Stimulated activated CD4-positive, alpha-beta T cell treated with anti-CD3 and anti-CD28 coated beads, TNF-alpha, amount 100 ng/mL, for 48 hours (primary cell): ENCODE measurements at places on chromosomes 7 and 10.

DNA sequence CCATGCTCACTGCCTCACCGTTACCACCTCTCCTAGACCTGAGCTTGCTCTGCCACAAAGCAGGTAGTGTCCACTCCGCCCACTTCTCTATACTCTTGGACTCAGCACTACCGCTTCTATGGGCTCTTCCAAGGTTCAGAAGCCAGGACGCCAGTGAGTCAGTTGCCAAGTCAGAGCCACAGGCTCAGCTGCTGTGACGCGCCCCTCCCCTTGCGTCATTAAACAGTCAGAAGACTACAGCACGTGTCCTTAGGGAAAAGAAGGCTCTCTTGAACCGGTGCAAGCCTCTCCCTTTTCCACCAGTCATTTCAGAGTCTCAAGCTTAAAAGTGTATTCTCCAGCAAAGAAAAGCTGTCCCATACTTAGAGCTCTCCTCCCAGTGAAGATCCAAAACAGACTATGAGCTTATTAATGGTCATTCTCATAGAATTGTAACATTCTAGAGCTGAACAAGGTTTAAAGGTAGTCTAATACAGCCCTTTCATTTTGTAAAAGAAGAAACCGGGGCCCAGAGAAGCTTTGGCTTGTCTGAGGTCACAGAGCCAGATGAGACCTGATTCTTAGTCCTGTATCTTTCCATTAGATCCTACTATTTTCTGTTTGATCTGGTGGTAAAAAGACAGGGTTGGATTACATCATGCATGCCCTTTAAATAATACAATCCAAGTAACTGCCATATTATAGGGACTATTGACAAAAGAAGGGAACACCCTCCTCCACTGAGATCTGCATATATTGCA, 40.9 kb upstream of the MET start:
- DNase-seq: no peak

DNA sequence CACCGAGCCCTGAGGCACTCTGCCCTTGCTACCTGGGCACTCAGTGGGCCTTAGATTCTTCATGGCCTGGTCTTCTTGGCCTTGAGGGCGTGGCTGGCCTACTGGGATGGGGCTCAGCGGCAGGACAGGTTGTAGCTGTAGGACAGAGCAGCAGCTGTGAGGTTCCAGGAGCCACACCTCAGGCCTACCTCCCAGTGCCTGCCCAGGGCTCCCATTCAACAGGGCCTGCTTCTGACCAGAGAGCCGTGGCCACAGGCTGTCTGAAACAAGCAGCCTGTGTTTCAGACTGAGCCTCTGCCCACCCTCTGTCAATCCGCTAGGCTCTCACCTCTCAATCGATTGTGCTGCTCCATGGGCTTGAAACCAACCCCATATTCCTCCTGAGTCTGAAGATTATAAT, 928.0 kb upstream of the ZNF722 start:
- no peak for DNase-seq

- DNase-seq: no peak
Measured at GRCh38 chr10:90407131-90407530, 450.7 kb downstream of the HTR7 start.

- DNase-seq: no peak
Measured at GRCh38 chr7:140069298-140069949, 6.7 kb upstream of the PARP12 start.

GRCh38 chr7:36181668-36182067, 28.6 kb downstream of the EEPD1 start:
- no peak for DNase-seq

DNA sequence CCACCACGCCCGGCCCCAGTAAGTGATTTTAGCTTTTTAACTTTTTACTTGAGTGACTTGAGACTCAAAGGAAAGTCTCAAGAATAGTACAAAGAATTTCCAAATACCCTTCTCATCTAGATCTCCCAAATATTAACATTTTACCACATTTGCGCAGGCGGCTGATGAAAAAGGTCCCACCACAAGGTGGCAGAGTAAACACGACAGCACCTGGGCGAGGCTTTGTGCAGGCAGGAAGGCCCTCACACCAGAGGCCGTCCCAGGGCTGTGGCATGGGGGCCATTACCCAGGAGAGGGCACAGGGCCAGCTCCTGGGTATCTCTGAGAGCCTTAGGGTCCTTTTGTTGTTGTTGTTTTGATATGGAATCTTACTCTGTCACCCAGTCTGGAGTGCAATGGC, 50.0 kb upstream of the WIPI2 start:
- no peak for DNase-seq

- no peak for DNase-seq
Measured at GRCh38 chr10:13143766-13144165, 17.6 kb upstream of the MCM10 start.

GRCh38 chr7:7641129-7641663, 644 bp downstream of the UMAD1 start:
- DNase-seq: no peak

DNA sequence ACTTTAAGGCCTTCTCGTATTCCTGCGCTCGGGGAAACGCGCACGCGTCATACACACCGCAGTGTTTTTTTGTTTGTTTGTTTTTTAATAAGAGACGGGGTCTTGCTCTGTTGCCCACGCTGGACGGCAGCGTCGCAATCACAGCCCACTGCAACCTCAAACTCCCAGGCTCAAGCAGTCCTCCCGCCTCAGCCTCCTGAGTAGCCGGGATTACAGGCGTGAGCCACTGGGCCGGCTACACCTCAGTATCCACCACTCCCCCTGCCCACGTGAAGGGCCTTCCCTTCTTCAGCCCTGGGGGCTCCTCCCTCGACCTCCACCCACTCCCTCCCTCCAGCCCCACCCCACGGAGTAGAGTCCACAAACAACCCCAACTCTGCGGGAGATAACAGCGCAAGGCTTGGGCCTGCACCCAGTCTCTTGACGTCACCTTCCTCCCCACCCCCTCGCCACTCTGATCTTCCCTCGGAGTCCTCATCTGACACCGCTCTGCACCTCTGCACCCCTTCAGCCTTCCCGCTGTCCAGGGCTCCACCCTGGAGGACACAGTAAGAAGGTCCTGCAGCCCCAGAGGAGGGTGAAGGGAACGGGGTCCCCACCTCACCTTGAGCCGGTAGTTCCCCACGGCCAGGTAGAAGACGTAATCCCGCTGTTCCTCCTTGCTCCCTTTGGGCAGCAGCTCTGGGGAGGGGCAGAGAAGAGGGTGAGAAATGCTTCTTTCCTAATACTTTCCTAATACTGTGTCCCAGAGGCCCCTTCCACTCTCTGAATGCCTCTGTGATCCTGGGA, 2.8 kb upstream of the CLDN15 start:
- DNase-seq: no peak

- no peak for DNase-seq
Measured at GRCh38 chr10:6211671-6212635, 9.2 kb downstream of the PFKFB3 start.

- no peak for DNase-seq
Measured at GRCh38 chr10:64503429-64503828, 982.2 kb downstream of the REEP3 start.

DNA sequence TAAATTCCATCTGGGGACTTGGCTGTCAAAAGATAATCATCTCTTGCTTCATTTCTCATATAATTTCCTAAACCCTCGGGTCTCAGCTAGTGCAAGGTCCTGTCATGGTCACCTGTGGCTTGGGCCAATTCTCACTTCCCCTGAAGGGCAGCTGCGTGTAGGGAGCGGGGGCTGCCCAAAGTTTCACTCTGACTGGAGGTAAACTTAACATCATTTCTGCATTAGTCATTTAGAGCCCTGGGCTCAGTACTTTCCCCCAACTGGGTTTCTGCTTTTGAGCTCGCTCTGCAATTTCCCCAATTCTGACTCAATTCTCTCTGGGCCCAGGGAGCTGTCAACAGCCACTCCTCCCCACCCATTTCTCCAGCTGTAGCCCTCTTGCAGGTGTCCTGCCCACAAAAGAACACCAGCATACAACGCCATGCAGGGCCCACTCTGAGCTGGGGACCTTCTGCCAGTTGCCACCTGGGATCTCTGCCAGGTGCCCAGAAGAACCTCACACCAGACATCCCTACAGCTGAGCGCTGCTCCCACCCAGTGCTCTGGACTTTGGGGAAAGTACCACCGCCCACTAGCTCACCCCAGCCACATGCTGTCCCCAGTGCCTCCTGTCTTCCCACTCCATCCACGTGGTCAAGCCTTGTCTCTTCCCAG, 37.9 kb downstream of the VOPP1 start:
- peak; percentile 60 for DNase-seq

GRCh38 chr7:83201355-83201754, 38.7 kb upstream of the PCLO start:
- no peak for DNase-seq

- no peak for DNase-seq
Measured at GRCh38 chr7:115122388-115122787, 200.5 kb downstream of the MDFIC start.

GRCh38 chr7:20351901-20352300, 21.2 kb downstream of the ITGB8 start:
- DNase-seq: no peak

DNA sequence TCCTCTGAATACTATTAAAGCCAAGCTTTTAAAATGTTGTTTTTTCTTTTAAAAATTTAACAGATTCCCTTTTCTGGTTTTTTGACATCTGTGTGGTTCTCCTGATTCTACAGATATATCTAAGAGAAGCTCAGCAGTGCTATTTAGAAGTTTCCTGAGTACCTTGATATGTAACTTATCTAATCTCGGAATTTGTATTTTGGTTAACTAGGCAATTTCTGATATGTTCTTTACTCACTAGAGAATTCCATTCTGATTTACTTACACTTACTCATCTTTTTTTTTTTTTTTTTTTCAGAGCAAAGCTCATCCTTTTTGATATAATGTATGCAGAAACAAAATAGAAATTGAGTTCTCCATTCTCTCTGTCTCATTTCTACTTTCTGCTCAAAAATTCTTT, 63.8 kb downstream of the PALS2 start:
- DNase-seq: no peak

GRCh38 chr10:95509251-95509650, 51.9 kb downstream of the SORBS1 start:
- no peak for DNase-seq

DNA sequence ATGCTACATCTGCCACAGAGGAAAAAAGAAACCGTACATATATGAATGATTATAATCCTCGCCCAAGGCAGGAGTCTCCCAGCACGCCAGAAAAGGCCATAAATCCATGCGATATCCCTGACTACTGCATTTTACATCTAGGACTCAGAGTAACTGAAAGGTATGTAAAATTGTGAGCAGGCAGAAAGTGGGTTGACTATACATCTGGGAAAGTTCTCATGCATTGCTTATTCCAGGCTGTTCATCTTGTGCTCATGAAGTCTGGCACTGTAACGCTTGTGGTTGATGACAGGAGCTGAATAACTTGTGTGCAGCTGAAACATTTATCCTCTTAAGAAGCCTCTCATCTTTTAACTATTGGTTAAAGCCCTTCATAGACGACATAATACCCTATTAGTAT, 193.4 kb upstream of the STEAP4 start:
- DNase-seq: no peak

DNA sequence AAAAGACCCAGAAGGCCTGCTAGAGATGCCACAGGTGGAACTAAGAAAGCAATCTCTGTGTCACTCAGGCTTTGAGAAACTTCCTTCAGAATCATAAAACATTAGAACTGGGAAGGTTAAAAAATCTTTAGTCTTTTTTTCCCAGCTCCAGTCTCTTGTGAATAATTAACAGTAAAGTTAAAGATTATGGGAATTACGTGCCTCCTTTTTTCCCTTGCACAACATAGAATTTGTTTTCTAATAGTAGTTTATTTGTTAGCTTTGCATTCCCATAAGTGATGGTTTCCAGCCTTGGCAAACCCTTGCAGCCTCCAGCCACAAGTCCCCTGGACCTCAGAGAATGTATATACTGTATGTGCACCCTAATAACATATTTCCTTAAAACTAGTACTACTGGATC, 128.3 kb downstream of the TPST1 start:
- DNase-seq: no peak

- DNase-seq: no peak
Measured at GRCh38 chr7:14579971-14580370, 322.6 kb downstream of the DGKB start.

DNA sequence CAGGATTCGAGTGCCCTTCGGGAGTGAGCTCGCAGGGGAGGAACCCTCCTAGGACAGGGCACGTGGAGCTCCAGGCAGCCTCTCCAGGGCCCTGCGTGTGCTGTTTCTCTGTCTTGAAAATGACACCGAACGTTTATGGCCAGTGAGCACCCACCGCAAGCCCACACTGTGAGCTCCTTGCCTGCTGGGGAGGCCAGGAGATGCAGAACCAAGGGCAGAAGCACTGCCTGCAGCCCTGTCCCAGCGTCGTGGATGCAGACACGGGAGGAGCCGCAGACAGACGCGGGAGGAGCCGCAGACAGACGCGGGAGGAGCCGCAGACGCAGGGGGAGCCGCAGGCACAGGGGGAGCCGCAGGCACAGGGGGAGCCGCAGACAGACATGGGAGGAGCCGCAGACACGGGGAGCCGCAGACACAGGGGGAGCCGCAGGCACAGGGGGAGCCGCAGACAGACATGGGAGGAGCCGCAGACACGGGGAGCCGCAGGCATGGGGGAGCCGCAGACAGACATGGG, 314.4 kb downstream of the PTPRN2 start:
- DNase-seq: no peak

DNA sequence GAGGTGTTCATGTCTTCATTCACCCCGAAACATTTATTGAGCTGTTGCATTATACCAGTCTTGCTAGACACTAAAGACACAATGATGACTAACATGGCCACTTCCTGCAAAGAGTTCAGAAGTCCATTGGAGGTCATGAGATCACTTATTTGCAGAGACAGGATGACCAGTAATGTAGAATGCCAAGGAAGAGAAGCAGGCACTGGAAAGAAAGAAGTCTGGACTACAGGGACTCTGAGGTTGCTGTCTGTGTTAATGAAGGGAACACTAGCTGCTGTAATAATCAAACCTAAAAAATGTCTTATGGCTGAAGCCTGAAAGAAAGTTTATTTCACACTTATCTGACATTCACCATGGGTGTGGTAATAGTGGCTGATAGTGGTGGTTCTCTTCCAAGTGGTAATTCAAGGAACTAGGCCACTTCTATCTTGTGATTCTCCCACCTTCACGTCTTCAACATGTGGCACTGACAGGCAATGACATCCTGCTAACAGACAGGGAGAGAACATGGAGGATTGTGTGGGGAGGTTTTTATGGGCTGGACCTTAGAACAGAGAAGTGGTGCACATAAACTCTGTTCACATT, 89.2 kb upstream of the MKLN1 start:
- no peak for DNase-seq

- no peak for DNase-seq
Measured at GRCh38 chr10:29596826-29597225, 37.9 kb downstream of the SVIL start.

GRCh38 chr7:43749383-43749940, 9.0 kb upstream of the BLVRA start:
- DNase-seq: no peak
